ENCODE measurements at places on chromosomes 1 and 21. TPM values are rescaled to one million over a fixed set of nuclear protein-coding genes. Genes with fewer than 3 reads are reported as not detected.

DNA sequence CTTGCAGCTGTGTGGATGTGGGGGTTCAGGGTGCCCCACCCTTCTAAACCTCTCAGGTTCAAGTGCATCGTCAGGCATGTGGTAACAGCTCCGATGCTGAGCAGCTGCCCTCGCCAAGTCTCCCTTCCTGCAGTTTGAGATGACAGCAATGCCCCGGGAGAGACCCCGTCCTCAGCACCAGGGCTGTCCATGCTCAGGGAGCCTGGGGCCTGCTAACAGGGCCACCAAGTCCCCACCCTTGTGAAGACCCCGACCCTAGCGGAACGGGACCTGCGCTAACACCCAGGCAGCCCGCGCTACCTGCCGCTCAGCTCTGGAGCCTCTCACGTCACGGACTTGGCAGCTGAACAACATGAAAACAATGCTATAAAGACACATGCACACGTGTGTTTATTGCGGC lies 159.2 kb upstream of the C1orf174 start:
- H3K27ac ChIP-seq = no peak overlapping the region
- no peaks in the 10 kb centered on the region for H3K27me3 ChIP-seq
- H3K4me3 ChIP-seq = no peak overlapping the region
- no peaks in the 10 kb centered on the region for H3K36me3 ChIP-seq
- H3K4me1 ChIP-seq = no peaks in the 10 kb centered on the region

- H3K4me1 ChIP-seq = no peaks in the 10 kb centered on the region
- no peak overlapping the region for H3K27ac ChIP-seq
- no peaks in the 10 kb centered on the region for H3K36me3 ChIP-seq
- no peak overlapping the region for H3K4me3 ChIP-seq
Observed at GRCh38 chr1:30270461-30270860, 452.9 kb downstream of the MATN1 start.

TPTE gene
- not detected for total RNA-seq

DNA sequence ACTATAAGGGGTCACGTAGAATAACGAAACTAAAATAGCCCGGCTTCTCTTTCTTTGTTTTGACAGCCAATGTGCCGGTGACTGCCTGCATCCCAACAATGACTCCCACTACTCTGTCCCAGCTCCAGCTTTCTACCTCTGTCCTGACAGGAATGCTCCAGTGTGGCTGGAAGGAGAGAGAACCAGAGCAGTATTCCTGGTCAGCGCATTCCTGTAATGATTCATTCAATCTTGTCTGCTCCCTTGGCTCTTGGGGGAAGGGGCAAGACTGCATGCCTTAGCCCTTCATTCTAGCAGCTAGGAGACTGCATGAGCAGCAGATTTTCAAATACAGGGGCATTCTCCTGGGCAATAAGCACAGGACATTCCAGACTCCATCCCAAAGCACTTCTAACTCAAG lies 132.1 kb upstream of the PRMT6 start:
- DNase-seq = no peak
- H3K27ac ChIP-seq = no peak overlapping the region
- no peak overlapping the region for H3K4me3 ChIP-seq
- H3K36me3 ChIP-seq = no peaks in the 10 kb centered on the region
- H3K27me3 ChIP-seq = no peaks in the 10 kb centered on the region

DNA sequence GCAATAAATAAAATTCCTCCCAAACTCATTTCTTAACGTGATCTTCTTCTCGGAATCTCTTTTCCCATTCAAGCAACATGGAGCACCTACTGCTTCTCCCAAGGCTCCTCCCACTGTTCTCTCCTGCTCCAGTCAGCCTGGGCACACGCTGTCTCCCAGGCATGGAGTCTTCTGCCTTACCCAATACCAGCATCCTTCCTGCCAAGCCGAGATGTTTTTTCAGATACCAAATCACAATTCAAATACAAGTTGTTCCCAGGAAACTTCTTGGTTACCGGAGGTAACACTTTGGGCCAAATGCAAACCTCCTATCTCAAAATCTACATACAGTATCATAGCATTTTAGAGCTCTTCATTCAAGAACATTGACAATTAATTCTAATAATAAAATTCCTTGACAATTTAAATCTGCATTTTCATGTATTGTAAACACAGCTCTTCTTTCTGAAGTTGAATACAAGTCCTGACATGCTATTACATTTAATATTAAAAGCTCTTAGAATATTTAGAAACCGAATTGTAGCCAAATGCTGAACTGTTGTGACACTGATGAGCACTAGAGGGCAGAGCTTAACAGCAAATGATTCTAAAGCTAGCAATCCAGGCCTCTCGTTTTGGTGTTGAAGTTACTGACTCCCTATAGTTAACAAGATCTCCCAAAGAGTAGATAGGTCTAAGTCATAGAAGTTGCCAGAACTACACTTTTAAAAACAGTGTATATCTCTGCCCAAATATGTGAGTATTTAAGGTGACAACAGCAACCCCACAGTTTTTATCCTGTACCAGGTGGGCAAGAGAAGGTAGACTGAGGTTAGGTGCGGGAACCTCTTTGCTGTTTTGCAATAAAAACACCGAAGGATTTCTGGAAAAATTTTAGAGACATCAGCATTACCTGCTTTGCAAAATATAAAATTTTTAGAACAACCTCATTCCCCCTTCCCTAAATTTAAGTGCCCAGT lies 52.3 kb downstream of the BCAR3 start:
- H3K27ac ChIP-seq = peak overlapping the region; percentile 25
- no peak overlapping the region for H3K4me3 ChIP-seq
- no peaks in the 10 kb centered on the region for H3K27me3 ChIP-seq
- DNase-seq = peak; percentile 79
- H3K4me1 ChIP-seq = no peaks in the 10 kb centered on the region

DNA sequence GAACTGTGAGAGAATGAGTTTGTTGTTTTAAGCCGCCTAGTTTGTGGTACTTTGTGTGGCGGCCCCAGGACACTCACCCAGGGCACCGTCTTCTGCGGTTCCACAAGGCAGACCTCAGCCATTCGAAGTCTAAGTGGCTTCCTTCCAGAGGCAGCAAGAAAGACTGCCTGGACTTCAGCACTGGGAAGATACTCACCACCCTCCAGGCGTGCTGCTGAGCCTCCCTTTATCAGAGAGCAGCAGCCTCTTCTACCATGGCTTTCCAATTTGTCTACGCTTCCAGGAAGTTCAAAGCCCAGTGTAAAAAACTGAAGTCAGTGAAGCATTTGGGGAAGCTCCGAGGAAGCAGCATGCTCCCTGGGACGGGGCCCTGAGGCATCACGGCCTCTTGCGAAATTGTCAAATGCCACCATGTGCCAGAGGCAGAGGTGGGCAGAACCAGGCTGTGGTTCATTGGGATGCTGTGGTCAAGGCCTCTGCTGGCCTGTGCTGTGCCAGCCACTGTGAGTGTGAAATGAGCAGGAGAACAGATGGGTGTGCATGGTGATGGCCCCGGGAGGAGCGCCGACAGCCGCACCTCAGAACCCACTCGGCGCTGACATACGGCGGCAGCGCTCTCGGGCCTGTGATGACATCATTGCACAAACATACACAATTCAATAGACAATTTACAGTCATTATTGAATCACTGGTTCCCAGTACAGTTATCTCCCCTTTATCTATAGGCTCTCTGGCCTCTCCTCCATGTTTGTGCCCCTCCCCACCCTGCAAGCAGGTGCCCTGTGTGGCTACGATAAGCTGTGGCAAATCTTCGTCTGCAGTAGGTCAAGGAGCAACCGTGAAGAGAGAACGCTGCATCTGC lies 110.4 kb downstream of the PDE9A start:
- no peaks in the 10 kb centered on the region for H3K4me1 ChIP-seq
- no peaks in the 10 kb centered on the region for H3K27me3 ChIP-seq
- H3K27ac ChIP-seq = no peak overlapping the region
- no peak for DNase-seq

GRCh38 chr1:188386161-188386560 lies 1557.4 kb downstream of the PLA2G4A start:
- H3K4me1 ChIP-seq = no peaks in the 10 kb centered on the region
- DNase-seq = no peak
- no peaks in the 10 kb centered on the region for H3K27me3 ChIP-seq
- no peaks in the 10 kb centered on the region for H3K36me3 ChIP-seq
- H3K27ac ChIP-seq = no peak overlapping the region
- no peak overlapping the region for H3K4me3 ChIP-seq

DNA sequence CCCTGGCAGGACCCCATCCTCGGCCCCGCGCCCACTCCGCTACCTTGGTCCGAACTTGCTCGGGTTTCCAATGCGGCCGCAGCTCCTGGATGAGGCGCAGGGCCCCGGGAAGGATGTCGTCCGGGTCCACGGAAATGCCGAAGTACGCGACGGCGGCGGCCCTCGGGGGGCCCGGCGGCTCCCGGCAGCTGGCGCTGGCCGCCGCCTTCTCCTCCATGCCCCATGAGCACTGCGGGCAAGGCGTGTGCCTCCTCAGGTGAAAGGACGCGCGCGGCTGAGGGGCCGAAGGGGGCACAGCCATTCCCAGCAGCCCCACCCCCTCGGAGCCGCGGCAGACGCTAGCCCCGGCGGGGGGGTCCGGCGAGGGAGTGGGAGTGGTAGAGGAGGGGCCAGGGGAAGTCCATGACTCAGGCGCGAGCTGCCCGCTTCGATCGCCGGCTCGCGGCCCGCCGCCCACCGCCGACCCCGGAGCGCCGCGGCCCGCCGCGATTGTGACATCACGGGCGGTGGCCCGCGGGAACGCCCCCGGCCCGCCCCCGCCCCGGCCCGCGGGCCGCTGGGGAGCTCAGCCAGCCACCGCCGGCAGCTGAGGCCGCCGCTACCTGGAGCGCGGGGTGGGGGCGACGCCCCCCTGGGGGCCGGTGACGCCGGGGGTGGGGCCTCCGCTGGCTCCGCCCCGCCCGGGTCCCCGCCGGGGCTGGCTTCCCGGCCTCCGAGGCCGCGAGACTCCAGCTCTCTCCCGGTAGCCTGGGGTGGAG lies at the start of gene ETNK2:
TSS of gene ETNK2 (minus strand) at position 493 of the 758 bp plus-strand sequence. CDS start at position 301, 192 bp downstream.
- peak within 1 kb of the TSS; percentile 54 for H3K4me3 ChIP-seq
- peaks cover 3% of the 10 kb centered on the region for H3K4me1 ChIP-seq
- DNase-seq = peak; percentile 51
- H3K36me3 ChIP-seq = no peaks in the 10 kb centered on the region
- H3K27me3 ChIP-seq = no peaks in the 10 kb centered on the region

DNA sequence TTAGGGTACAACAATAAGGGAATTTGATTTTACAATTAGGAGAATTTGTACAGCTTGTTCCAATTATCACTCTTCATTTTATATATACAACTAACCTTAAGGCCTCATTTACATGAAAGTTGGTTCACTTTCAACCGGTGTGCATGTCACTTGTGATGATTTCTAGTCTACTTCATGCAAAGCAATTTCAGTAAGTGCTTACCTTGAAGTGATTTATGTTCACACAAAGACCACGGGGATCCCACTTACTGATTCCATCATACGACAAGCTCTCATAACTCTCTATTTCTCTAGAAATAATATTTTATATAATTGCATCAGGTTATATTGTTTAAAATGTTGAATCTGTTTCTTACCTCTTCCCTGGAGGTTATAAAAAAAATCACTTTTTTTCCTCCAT lies 100.3 kb upstream of the CHODL start:
- no peak overlapping the region for H3K4me3 ChIP-seq
- no peaks in the 10 kb centered on the region for H3K36me3 ChIP-seq
- no peak overlapping the region for H3K27ac ChIP-seq
- H3K27me3 ChIP-seq = peaks cover 3% of the 10 kb centered on the region
